ENCODE measurements at places on chromosomes 1 and 21.

DNA sequence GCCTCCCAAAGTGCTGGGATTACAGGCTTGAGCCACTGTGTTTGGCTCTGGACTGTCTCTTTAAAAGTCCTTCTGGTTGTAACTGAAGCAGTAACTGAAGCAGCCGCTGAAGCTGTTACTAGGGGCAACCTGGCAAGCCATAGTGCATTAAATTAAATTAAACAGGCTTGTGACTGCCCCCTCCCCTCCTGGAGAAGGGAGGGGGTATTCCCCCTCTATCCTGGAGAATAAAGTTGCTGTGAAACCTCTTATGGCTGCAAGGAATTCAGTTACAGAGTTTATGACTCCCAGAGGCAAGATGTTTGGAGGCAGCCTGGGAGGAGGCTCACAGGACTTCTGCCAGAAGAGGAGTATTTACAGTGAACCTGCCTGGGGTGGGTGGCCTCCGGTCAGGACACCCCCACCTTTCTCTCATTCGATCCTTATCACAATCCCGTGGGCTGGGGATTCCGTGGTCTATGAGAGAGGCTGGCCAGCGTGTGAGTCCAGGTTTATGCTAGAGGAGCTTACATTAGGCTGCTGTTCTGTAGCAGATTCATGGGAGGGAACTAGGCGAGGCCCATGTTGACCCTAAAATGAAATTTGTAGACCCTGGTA, 8.3 kb downstream of the TTC22 start:
- DNase-seq: no peak

GRCh38 chr1:197743578-197743977, 31.7 kb downstream of the DENND1B start:
- DNase-seq: no peak

GRCh38 chr1:229164836-229165735, 105.8 kb upstream of the RAB4A start:
- DNase-seq: no peak

DNA sequence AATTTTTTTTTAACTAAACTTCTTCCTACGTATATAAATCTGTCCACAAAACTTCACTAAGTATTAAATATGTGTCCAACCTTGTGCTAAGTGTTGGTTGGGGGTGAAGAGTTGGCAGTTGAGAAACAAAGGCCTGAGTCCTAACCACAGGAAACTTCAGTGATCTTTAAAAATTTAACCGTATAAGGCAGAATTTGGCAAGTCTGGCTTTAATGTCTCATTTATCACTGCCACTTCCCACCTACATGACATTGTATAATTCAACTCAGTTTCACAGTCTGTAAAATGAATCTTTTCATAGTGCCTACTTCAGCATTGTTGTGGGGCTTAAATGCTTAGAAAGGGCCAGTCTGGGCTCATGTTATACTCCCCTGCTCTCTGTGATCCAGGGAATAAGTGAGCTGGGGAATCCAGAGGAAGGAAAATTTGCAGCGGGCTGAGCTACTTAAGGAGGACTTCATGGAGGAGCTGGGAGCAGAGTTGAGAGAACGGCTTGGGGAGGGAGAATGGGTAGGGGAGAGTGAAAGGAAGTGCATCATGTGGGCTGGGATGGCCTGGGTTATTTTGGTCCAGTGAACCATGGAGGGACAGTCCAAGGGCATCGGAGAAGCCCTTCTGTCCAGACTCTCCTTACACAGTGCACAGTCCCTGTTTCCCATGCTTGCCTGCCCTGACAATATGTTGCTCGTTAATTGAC, 14.5 kb downstream of the IFNAR2 start:
- no peak for DNase-seq

DNA sequence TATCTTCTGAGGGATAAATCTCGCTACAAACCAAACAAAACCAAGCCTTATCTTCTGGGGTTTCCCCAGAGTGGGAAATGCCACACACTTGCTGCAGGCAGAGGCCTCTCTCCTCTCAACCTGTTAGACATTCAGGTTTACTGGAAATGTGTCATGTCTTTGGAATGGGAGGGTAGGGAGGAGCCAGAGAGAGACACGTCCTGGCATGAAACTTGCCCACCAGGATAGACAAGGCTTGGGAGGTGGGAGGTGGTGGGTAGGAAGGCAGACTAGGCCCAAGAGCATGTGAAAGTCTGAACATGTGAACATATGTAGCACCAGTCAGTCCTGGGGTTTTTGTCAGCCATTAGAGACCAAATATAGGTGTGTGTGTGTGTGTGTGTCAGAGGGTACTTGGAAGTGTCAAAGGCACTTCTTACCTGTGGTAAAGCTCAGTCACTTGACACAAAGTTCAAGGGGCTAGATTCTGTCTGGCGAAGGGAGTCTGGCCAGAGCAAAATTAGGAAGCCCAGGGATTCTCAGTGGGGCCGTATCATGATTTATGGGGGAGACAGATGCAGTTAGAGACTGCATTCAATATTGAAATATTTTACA, 32.4 kb upstream of the PIGC start:
- DNase-seq: no peak

- DNase-seq: no peak
Measured at GRCh38 chr1:89104687-89105086, 21.2 kb downstream of the GBP2 start.

DNA sequence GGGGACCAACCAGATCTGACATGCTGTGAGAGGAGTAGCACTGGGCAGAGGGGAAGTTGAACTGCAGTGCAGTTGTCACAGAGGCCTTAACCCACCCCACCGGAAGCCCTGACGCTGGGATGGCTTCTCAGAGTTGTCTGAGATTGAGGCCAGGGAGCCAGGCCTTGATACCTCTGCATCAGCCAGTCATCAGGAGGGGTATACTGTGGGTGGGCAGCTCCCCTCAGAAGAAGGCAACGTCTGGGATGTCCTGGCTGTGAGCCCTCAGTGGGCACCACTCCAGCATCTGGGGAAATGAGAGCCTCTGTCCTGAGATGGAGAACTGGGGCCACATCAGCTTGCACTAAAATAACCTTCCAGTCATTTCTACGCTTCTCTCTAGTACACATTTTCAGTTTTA, 47.9 kb upstream of the BCAR3 start:
- no peak for DNase-seq

DNA sequence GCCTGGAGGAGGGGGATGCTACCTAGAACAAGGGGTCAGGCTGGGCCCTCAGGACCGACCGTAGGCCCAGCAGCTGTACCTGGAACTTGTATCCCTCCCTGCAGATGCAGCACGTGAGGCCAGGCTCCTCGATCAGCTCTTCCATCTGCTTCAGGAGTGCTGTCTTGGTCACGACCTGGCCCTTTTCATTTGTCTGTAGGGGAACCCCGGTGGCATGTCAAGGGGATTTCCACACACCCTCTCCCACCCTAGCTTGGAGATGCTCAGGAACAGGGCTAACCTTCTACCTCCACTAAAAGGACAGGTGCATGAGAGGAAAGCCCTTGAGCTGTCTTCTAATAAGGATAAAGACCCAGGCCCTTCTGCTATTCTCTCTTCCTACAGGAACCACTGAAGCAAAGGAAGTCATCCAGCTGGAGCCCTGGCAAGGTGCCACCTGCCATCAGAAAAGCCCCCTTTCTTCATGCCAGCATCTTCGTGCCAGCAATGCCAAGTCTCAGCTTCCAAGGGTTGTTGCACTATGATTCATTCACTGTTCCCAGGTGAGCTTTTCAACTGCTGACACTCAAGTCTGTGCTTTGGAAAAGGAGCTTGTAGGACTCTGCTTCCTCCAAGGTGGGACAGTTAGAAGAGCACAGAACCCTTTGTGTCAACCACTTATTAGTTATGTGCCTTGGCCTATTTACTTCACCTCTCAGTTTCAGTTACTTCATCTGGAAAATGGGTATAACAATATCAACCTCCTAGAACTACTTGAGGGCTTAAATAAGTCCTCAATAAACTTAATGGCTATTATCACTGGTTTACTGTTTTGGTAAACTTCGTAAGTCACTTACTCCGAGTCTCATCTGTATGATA, 122.1 kb downstream of the UBR4 start:
- DNase-seq: no peak

DNA sequence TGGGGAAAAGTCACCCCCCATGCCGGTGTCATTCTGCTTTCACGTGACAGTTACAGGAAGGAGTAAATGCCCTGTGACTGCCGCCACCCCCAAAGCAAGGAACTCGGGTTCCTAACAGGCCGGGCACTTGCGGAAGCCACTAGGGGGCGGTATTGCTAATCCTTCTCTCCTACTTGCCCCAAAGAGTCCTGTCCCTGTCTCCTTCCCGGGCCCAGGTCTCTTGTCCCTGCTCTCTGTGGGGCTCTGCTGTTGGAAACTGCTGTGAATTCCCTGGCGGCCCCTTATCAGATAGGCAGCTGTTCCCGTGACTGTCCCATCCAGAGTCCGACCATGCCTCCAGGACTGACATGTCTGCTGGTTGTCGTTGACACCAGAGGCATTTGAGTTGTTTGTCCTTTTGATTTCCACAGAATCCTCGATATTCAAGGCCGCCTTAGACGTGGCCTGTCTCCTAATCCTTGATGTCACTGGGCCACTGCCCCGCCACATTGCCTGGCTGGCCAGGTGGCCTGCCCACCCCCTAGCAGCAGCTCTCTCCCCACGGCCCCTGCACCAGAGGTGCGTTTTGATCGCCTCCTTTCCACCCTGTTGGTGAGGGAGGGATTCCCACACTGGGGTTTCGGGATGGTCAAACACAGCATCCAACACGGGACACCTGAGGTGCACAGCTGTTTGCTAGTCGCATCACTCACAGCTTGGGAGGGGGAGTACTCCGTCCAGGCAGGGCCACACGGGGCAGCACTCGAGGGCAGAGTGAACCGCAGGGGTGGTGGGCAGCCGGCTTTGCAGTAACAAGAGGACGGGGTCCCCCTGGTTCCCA, 37.3 kb downstream of the CHAF1B start:
- DNase-seq: no peak
